Stimulated activated CD4-positive, alpha-beta T cell treated with anti-CD3 and anti-CD28 coated beads, Interleukin-1b, Interleukin-23, amount 100 ng/mL, for 1 hour (primary cell): ENCODE measurements at places on chromosomes 6 and 20.

DNA sequence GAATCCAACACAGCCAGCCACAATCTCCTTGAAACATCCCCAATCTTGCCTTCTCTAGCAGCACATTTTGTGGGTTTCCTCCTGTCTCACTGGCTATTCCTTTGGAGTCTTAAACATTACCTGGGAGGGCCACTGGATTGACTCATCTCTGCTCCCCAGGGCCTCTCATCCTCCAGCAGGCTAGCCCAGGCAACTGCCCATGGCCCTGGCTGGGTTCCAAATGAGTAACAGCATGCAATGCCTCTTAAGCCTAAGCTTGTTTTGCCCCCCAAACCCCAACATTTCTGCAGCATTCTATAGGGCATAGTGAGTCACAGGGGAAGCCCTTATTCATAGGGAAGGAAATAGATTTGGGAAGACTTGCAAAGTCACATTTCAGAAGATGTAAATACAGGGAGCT is 204.9 kb downstream of the FOXA2 start:
- no peak for DNase-seq

GRCh38 chr6:74971633-74972032 is 234.2 kb downstream of the COL12A1 start:
- no peak for DNase-seq

DNA sequence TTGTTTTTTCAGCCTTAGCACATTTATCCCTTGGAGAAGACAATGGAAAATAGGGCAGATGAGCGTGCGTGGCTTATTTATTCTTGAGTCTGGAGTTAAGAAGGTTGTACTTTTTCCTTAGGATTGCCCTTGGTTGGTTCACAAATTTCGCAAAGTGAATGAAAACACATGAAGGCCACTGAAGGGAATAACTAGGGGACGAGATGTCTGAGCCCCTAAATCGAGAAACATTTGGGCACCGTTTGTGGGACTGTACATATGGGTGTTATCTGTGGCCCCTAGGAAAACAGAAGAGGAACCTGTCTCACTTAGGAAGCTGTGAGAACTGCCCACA is 19.4 kb upstream of the TRIM27 start:
- no peak for DNase-seq

DNA sequence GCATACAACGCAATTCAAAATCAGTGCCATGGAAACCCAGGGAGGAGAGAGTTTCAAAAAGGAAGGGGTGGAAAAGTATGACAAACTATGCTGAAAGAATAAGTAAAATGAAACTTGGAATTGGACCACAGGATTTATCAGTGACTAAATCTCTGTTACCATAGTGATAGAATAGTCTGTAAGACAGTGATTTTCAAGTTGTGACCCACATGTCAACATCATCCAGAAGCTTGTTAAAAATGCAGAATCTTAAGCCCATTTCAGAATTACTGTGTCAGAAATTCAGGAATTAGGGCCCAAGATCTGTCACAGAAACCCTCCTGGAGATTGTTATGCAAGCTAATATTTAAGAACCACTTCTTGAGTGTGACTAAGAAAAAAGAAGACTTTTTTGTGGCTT is 417.7 kb upstream of the JAG1 start:
- DNase-seq: no peak

DNA sequence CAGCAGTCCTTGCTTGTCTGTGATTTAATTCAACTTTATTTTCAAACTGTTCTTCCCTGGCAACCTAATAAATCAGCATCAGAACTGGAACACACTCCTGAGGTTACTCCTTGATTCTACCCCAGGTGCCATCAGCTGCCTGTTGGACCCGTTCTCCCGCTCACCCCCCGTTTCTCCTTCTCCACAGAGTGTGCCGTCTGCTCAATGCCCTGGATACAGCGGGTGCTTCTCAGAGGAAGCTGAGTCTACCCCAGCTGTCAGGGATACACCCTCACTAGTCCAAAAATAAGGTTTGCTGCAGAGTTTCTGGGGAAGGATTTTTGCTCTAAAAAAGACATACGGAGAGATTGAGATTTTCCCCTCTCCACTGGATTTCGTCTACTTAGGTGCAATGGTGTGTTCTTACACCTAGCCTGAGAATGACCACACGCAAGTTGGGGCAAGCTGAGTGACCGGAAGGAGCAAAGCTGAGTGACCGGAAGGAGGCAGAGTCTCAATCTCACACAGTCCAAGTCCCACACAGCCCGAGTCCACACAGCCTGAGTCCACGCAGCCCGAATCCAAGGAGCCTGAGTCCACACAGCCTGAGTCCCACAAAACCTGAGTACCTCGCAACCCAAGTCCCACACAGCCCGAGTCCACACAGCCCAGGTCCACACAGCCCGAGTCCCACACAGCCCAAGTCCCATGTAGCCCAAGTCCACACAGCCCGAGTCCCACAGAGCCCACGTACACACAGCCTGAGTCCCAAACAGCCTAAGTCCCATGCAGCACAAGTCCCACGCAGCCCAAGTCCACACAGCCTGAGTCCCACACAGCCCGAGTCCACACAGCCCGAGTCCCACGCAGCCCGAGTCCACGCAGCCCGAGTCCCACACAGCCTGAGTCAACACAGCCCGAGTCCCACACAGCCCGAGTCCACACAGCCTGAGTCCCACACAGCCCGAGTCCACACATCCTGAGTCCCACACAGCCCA is 58.6 kb upstream of the DACT2 start:
- DNase-seq: no peak

DNA sequence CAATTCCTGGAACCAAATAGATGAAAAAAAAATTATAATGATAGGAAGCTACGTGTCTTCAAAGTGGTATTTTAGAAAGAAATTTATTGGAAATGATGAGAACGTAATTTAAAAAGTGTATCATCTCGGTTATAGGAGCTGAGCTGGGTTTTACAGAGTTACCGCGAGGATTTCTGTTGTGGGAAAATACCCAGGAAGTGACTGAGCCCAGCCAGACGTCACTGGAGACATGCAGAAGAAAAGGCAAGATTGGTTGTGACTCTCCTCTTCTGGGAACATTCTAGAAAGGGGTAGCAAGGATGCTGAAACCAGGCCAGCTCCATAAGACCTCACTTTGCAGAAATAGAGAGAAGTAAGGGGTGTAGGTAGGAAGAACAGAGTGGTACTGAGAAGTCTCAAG is 95.9 kb upstream of the ADGRF1 start:
- DNase-seq: no peak

- DNase-seq: no peak
Observed at GRCh38 chr6:4522453-4522852, 253.8 kb upstream of the CDYL start.

- DNase-seq: no peak
Observed at GRCh38 chr6:5125152-5126006, 40.2 kb downstream of the PPP1R3G start.

DNA sequence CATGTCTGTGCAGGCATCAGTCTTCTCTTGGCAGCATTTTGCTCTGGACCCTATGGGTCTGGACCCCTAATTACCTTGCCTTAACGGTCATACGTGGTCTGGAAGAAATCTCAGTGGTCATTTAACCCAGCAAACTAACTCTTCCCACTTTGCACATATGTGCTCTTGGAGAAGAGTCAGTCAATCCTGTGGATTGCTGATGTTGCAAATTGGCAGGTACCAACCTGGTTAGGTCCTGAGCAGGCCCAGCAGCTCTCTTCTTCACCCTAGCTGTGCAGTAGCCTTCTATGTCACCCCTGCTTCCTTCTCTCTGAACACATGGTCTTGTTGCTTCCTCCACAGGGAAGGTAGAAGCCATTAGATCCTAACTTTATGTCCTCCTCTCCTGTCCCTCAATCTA is 1.6 kb downstream of the CEP43 start:
- no peak for DNase-seq

DNA sequence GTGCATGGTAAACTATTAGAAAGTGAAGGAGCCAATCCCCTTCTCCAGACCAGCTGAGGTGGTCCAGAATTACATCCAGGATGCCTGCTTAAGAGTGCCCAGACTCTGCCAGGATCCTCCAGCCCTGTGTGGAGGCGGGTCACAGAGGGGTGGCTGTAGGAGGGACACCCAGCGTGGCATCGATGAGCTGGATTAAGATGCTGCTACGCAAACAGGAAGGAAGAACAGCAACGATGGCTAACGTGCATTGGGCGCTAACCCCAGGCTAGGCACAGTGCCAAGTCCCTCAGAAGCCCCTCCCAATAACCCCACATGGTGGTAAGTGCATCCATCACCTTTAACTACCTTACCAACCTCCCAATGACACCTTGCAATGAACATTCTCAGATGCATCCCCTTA is 63.9 kb upstream of the MRPS10 start:
- DNase-seq: no peak

- no peak for DNase-seq
Observed at GRCh38 chr6:111154981-111155380, 67.7 kb downstream of the SLC16A10 start.

DNA sequence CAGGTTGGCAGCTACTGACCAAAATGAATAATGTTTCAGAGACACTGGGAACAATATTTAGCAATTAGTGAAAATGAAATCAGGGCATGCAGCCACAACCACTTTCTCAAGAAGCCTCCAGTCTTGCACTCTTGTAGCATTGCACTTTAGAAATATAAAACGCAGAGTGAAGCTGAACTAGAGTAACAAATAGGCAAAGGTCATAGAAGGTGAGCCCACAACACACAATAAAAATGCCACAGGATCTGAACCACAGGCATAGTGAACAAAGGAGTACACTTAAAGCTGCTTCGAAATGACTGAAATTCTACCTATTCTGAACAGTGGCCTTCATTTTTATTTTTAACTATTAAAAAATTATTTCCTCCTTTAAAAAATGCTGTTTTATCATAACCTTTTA is 25.0 kb downstream of the DDO start:
- no peak for DNase-seq

- no peak for DNase-seq
Observed at GRCh38 chr6:100620085-100620840, 155.5 kb upstream of the SIM1 start.

- no peak for DNase-seq
Observed at GRCh38 chr6:24876499-24877465, 59.0 kb downstream of the RIPOR2 start.

- no peak for DNase-seq
Observed at GRCh38 chr6:17714879-17715851, 8.4 kb upstream of the NUP153 start.

DNA sequence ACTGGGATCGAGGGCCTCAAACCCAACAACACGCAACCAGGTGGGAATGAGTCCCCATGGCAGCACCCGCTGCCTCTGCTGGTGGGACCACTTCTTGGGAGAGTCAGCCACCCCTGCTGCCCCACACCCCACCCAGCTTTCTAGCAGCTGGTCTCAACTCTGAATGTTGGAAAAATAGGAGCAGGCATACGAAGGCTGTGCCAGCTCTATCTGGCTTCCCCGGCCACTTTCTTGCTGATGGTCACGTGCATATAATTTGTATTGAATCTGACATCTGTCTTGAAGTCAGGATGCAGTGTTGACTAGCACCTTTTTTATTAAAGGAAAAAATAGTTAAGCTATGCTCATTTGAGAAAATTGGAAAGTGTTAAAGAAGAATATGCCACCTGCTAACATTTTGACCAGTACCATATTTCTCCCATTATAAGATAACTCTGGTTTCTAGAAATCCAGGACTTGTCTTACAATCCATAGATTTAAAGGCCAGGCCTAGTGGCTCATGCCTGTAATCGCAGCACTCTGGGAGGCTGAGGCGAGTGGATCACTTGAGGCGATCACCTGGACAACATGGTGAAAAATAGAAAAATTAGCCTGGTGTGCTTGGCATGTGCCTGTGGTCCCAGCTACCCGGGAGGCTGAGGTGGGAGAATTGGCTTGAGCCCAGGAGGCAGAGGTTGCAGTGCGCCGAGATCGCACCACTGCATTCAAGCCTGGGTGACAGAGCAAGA is 26.9 kb upstream of the MAPRE1 start:
- DNase-seq: no peak

GRCh38 chr6:45607798-45608197 is 230.1 kb upstream of the SUPT3H start:
- DNase-seq: no peak

GRCh38 chr20:35472209-35472608 is 16.8 kb downstream of the CEP250 start:
- DNase-seq: no peak

GRCh38 chr6:41937861-41938574 is 3.6 kb downstream of the CCND3 start:
- no peak for DNase-seq

- peak; percentile 4 for DNase-seq
Observed at GRCh38 chr6:73695619-73696421, at the start of gene CD109. Gene CD109, plus strand, starts transcription at chr6:73696203. Its CDS starts 13 bp downstream, at chr6:73696216.

DNA sequence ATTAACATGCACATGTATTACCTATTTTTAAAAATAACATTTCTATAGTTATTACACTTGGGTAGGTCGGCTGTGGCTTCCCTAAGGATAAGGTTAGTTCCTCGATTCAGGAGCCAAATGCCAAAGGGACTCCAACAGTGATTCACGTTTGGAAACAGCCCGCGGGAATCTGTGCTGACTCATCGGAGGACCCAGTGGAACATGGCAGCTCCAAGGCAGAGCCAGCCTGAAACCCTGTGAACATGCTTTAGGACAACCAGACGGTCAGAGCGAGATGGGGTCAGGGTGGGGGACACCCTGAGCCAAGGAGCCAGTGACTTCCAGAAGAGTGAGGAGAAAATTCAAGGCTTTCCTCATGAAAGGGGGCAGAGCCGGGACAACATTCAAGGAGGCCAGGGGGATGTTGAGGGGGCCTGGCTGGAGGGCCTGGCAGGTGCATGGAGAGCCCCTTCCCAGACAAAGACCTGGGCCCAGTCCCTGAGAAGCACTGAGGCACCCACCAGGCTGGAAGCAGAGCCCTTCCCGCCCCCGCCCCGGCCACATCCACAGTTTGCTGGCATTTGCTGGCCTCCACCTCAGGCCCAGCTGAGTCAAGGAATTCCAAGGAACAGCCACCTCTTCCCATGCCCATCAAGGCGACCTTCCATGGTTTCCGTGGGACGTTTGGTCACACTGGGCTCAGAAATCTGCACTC is 133.2 kb downstream of the SNX5 start:
- no peak for DNase-seq

DNA sequence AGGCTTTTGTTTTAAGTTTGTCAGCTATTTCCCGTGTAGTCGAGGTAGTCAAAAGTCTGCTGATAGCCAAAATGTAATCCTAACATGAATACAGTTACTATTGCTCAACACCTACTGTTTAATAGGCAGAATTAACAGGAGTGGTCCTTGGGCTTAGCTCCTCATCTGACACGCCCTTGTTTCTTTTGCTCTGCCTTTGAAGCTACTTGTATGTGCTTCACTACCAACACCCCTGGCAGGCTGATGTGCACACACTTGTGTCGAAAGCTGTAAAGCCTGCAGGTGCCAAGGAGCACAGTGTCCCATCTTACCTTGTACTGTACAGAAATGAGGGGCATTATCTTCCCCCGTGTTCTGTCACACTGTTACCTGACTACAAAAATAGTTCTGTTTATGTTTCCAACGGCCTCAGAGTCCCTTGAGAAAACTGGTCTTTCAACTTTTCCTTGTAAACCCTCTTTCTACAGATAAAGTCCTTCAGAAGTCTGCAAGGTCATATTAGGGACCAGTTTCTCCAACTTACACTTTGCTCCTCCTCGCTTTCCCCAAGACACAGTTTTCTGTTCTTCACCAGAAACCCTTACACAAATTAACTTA is 9.3 kb downstream of the SDHAF4 start:
- no peak for DNase-seq

- no peak for DNase-seq
Observed at GRCh38 chr6:108574457-108575141, 13.9 kb downstream of the FOXO3 start.

- DNase-seq: no peak
Observed at GRCh38 chr20:3165473-3166337, 6.0 kb upstream of the FASTKD5 start.

GRCh38 chr20:63360850-63361518 is at the start of gene CHRNA4:
Gene CHRNA4, minus strand, starts transcription at chr20:63361349. Its CDS starts 184 bp downstream, at chr20:63361165.
- no peak for DNase-seq

- DNase-seq: no peak
Observed at GRCh38 chr20:10558635-10559187, 115.1 kb downstream of the JAG1 start.
